Cortex of kidney (tissue), 1 donor: ENCODE measurements at places on chromosomes 6 and 20.

DNA sequence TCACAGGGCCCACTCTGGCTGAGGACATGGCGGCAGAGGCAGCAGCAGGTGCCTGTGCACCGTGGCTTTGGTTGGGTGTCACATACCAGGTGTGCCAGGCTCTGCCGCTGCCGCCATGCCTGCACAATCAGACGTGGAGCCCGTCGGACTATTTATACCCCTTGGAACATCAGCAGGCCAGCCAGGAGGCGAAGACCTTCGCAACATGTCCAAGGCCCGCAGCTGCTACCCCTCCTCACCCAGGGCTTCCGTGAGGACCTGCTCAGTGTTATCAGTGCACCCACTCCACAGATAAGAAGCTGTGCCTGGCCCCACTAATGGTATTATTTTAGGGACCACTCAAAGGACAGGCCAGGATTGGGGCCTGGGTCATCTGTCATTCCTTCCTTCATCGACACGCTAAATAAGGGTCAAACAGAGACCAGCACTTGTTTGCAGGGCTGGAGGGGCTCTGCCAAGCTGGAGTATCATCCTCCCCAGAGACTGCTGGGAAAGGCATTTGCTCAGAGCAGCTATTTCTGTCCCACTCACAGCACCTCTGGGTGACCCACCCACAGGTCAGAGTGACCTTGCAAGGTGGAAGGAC is 109.2 kb downstream of the BMP7 start:
- DNase-seq: no peak

DNA sequence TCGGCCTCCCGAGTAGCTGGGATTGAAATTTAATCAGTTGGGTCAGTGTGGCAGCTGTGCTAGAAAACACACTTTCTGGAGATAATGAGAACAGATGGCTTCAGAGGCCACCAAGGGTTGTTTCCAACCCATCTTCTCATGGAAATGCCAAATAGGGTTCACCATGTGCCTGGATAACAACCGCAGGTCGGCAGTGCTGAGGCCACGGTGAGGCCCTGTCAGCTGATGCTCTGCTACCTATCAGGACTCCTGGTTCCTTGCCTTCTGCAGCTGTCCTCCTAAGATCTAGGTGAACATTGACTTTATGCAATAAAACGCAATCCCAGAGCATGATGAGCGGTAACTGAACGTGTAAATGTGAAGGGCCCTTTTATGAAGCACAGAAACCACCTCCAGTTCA is 139.3 kb upstream of the SNX9 start:
- DNase-seq: no peak

GRCh38 chr20:6169251-6169650 is 46.4 kb upstream of the FERMT1 start:
- no peak for DNase-seq

GRCh38 chr6:71414486-71414885 is 125.9 kb downstream of the OGFRL1 start:
- DNase-seq: no peak

GRCh38 chr20:43938932-43939761 is 24.5 kb downstream of the TOX2 start:
- DNase-seq: no peak

DNA sequence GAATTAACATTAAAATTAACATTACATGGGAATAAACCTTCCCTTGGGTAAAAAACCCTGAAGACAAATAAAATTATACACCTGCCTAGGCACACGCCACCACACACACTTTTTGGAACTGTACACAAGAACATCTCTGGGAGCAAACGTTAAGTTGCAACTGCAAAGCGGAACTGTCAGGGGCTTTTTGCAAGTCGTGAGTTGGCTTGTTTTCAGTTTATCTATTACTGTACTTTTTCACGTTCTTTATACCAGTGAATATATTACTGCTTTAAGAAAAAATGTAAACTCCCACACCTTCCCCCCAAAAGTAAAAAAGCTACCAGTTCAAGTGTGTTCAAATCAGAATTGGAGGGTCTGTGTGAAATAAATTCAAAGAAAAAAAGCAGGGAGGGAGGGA is 65.5 kb upstream of the NFATC2 start:
- no peak for DNase-seq

DNA sequence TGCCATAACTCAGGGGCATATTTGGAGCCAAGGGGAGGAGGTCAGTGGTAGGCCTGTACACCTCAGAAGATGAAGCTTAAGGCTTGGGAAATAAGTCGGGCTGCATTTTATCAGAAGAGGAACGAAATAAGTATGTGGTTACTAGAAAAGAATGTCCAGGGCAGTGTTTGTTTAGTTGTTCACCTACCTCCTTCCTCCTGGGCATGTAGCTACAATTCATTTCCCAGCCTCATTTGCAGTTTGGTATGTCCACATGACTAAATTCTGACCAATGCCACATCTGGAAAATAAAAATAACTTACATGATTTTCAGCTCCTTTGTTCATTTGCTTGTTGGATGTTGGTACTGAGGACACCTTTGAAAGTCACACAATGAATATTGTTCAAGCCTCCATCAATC is 294.5 kb upstream of the RGS17 start:
- no peak for DNase-seq

- no peak for DNase-seq
Observed at GRCh38 chr6:127303917-127304316, 37.3 kb downstream of the RNF146 start.

GRCh38 chr6:134097114-134097707 is 44.8 kb upstream of the SLC2A12 start:
- no peak for DNase-seq

GRCh38 chr6:47334334-47334733 is 24.6 kb upstream of the TNFRSF21 start:
- DNase-seq: no peak

GRCh38 chr20:22560817-22561216 is 23.6 kb downstream of the FOXA2 start:
- DNase-seq: no peak

GRCh38 chr20:32909896-32910571 is 51.3 kb downstream of the EFCAB8 start:
- no peak for DNase-seq

GRCh38 chr6:42349753-42350511 is 101.8 kb downstream of the TRERF1 start:
- DNase-seq: no peak

DNA sequence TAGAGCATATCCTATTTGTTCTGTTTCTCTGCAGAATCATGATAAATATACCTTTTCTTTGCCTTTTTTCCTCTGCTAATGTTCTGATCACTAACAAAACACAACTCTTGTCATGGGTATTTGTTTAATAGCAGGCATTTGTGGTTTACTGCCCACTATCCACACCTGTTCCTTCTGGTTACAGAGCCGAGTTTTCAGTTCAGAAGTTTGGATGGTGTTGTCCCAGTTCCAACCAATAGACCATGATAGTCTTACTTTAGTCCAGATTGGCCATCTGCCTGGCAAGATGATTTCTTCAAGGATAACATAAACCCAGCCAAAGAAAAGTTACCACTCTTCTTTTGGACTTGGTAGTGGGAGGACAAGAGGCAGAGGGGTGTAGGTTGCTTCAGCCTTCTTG is 211.2 kb downstream of the TFAP2A start:
- DNase-seq: no peak

DNA sequence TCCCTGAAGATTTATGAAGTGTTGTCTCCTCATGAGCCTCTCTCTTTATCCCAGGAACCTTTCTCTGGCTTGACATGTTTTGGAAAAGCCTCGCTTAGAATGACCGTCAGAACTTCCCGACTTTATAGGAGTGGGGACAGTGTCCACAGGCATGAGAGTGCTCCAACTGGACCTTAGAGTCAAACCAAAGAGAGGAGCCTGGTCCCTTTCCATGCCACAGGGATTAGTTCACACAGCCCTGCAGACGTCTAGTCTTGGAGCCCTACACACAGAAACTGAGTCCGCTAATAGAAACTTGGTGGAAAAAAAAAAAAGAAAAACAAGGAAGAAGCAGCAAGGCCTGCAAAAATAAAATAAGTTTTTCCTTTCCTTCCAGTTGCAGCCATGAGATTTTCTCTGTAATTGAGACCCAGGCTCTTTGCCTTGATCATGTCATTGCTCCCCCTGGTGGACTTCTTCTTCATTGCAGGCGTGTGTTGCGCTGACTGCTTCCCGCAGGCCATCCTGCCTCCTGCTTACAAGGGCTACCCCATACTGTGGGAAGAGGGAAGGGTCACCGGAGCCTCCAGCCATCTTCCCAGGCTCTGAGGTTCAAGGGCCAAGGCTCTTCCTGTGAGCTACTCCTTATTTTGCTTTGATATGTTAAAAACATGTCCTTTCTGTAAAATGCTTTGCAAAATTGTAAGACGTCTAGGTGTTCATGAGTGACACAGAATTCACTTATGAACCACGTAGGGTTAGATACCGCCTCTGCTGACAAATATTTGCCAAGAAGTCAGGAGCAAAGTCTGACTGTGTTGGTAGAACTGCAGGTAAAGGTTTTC is 201.0 kb downstream of the UST start:
- no peak for DNase-seq

GRCh38 chr6:125732398-125732797 is 17.0 kb upstream of the HEY2 start:
- DNase-seq: no peak

DNA sequence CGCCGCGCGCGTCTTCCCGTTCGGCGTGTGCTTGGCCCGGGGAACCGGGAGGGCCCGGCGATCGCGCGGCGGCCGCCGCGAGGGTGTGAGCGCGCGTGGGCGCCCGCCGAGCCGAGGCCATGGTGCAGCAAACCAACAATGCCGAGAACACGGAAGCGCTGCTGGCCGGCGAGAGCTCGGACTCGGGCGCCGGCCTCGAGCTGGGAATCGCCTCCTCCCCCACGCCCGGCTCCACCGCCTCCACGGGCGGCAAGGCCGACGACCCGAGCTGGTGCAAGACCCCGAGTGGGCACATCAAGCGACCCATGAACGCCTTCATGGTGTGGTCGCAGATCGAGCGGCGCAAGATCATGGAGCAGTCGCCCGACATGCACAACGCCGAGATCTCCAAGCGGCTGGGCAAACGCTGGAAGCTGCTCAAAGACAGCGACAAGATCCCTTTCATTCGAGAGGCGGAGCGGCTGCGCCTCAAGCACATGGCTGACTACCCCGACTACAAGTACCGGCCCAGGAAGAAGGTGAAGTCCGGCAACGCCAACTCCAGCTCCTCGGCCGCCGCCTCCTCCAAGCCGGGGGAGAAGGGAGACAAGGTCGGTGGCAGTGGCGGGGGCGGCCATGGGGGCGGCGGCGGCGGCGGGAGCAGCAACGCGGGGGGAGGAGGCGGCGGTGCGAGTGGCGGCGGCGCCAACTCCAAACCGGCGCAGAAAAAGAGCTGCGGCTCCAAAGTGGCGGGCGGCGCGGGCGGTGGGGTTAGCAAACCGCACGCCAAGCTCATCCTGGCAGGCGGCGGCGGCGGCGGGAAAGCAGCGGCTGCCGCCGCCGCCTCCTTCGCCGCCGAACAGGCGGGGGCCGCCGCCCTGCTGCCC is 1.1 kb downstream of the SOX4 start:
- DNase-seq: no peak

DNA sequence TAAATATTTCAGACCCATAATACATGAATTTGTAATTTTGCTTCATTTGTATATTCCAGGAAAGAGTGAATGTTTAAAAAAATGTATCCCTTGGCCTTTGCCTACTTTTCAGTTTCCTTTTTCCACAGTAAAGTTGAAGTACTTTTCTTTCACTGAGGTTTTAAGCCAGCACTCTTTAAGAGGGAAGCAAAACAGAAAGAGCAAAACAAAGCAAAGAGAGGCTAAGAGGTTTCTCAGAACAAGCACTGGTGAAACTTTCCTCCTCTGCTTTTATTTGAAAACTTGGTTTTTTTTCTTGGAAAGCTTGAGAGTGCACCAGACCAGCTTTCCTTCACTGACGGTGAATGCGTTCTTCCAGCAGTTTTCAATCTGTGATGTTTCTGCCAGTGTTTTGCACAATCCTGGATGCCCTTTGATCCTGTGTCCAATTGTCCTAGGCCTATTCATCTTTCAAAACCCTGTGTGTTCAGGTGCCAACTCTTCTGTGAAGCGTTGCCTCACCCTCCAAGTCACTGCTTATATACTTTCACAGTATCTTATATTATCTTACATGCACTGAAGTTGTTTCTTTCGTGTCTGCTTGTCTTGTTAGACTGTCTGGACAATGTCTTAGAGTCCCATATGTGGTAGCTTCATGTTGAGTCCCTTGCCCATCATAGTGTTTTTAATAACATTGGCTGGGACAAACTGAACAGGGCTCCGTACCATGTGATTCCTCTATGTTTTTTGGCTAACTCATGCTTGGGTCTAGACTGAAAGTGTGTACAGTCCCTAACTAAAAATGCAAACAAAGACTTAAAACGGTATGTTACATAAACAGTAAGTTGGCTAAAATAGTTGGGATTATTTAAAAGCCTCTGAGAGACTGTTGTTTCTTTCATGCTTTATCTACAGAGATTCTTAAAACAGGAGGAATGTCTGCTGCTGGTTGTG is 1.9 kb downstream of the RNF217 start:
- DNase-seq: no peak

DNA sequence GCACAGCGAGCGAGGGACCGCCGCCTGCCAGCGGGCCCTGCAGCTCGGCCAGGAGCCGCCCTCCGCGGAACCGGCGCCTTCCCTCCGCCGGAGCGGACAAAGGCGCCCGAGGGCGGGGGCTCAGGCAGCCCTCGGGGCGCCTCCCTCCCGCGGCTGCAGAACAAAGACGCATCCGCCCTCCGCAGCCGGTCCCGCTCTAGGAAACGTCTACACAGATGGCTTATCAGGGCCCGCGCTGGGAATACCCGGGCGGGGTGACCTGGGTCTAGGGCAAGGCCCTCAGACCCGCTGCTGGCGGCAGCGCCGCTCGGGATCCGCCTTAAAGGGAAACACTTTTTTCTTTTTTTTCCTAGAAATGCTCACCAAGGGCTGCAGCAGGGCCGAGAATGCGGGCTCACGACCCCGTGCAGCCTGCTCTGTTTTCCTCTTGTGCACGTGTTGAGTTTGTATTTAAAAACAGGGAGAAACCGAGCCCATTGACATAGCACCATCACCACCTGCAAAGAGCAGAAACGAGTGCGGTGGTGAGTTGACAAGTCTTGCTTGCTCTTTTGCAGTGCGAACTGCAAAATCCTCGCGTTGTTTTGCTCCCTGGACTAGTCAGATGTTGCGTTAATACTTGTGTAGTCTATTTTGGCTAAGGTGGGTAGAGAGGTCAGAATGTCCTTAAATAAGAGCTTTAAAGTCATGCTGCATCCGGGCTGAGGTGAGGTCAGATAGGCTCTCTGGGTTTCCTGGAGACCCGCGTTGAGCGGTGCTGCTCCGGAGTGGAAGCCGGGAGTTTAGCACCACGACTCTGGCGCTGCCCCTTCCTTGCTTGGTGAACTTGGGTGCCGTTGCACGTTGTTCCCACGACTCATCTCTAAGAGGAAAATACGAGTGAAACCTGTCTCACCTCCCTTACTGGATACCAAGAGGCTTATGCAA is 1.1 kb upstream of the RPS6KA2 start:
- no peak for DNase-seq

DNA sequence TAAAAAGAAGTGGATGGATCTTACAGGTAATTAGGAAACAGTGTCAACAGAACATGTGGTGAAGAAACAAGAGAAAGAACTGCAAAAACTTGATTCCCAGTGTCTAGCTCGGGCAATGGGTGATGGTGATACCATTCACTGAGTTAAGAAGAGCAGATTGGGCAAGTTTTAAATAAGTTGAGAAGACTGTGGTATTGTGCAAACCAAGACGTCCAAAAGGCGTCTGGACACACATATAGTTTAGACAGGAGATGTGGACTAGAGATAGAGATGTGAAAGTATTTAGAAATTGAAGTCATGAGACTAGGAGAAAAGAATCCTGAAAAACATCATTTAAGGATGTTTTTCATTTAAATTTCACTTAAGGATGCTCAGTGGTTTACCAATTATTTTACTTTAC is 53.9 kb downstream of the CDK19 start:
- no peak for DNase-seq
